ENCODE measurements at places on chromosomes 1 and 21.

GRCh38 chr1:154423304-154423987, 18.3 kb downstream of the IL6R start:
- DNase-seq = no peak

DNA sequence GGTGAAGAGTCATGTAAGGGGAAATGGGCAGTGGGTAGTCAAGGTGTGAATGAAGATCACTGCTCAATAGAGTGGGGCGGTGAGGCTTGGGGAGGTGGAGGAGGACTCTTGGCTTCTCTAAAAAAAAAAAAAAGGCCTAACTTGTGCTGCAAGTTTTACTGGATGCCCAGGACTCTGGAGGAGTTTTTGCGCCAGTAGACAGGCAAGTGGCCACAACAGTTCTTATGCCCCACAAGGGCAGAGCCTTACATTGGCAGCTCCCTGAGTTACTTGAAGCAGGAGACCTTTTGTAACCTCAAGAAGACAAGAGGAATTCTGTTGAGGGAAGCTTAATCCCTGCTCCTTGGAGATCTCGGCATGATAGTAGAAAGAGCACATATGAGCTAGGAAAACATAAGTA, 54.9 kb upstream of the PPP2R5A start:
- DNase-seq = no peak

- DNase-seq = no peak
Observed at GRCh38 chr1:220891224-220892085, 12.2 kb downstream of the HLX start.

DNA sequence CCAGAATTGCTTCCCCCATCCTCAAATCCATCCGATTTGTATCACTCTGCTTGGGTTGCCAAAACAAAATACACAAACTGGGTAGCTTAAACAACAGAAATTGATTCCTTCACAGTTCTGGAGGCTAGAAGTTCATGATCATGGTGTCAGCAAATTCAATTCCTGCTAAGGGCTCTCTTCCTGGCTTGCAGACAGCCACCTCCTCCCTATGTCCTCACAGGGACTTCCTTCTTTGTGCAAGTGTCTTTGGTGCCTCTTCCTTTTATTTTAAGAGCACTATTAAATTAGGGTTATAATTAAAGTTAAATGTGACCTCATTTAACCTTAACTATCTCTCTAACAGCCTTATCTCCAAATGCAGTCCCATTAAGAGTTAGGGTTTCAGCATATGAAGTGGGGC, 112.8 kb downstream of the PLPP3 start:
- no peak for DNase-seq

DNA sequence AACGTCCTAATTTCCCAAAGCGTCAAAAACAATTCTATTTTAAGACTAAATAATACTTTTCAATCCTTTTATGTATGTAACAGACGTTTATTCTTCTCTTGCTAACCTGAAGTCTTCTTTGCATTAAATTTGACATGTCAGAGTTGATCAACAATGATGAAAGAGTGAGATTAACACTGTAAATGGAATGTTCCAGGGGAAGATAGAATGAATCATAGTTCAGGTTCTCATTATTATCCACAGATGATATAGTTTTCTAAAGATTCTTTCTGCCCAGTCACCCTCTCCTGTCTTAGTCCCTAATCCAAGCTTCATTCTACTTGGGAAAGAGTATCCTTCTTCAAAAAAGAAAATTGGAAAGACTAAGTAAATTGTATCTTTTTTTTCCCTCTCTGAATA, 38.9 kb downstream of the SDCCAG8 start:
- no peak for DNase-seq

DNA sequence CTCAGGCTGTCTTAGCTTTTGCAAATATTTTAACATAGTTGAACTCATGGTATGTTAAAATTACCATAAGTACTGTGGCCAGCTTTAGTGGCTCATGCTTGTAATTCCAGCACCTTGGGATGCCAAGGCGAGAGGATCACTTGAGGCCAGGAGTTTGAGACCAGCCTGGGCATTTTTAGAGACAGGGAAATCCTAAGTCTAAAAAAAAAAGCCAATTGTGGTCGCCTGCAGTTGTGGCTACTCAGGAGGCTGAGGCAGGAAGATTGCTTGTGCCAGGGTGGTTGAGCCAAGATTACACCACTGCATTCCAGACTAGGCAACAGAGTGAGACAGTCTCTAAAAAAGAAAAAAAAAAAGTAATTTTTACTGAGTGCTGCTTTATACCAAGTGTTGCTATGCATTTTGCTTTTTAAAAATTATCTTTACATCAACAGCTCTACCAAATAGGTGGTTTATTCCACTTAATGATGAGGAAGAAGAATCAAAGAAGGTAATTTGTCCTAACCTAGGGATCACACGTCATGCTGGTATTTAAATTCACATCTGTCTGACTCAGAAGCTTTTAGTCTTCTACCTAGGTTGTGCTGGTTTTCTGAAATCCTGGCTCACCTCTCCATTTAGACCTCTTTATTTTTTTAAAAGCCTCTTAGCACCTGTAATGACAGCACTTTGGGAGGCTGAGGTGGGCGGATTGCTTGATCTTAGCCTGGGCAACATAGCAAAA, 16.8 kb downstream of the PPP1R12B start:
- DNase-seq = no peak

- no peak for DNase-seq
Observed at GRCh38 chr1:59353453-59353852, 56.6 kb downstream of the FGGY start.

DNA sequence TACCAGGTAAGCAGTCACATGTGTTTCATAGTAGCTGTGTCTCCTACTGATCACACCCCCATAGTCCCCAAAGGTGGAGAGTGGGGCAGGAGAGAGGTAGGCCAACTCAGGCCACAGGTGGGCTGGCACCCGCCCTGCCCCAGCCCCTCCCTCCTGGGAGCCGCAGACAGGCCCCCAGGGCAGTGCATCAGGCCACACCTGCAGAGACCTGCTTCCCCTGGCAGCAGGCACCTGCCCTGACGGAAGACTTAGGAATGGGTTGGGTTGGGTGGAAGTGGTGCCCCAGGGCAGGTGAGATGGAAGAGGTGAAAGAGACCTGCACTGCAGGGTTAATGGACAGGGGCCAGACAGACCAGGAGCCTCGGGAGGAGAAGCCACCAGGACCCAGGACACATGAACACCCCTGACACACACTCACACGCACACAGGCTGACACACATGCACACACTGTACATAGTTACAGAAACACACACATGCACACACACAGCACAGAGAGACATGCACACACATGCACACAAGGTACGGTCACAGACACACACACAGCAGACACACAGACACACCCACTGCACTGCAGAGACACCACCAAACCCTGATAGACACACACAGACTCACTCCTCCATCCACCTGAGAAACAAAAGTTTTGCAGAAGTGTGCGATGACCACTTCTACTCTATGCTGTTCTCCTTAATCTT, 1.7 kb upstream of the COL18A1 start:
- peak; percentile 26 for DNase-seq

DNA sequence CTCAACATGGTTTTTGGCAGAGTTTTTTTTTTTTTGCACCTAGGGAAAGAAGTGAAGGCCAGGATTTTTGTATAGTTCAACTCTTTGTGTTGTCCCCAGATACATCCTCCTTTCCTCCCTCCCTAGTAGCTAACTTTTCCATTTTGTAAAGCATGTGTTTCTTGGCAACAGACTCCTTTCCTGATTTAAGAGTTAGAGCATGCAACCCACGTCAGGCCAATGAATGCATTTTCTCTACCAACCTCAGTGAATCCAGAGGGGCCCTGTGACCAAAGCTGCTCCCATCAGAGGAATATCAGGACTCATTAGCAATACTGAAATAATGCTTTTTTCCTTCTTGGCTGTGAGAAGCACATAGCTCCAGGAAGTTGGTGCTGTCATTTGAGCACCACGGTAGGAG, 287.2 kb downstream of the LMO4 start:
- no peak for DNase-seq

GRCh38 chr1:184532199-184532598, 145.4 kb downstream of the C1orf21 start:
- no peak for DNase-seq

- DNase-seq = no peak
Observed at GRCh38 chr1:220307607-220308006, 35.4 kb upstream of the RAB3GAP2 start.

DNA sequence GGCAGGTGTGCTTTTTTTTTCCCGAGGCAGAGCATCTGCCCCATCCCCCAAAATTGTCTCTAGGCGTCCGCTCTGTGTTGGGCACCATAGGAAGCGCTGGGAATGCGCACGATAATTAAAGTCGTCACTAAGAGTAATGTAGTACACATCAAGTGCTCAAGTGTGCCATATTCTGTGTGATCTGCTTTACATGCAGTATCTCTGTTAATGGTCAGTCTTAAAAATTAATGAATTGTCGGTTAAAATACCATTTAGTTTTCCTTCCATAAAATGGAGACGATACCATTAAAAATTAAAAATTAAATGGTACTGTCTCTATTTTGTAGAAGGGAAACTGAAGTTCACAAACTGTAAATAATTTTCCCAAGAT, 544 bp upstream of the CCT8 start:
- no peak for DNase-seq

- DNase-seq = peak; percentile 20
Observed at GRCh38 chr1:161941726-161942436, 81.8 kb downstream of the OLFML2B start.

GRCh38 chr1:174258148-174258550, 98.8 kb downstream of the RABGAP1L start:
- DNase-seq = peak; percentile 45

- no peak for DNase-seq
Observed at GRCh38 chr1:19354531-19354981, 42.4 kb downstream of the SLC66A1 start.

GRCh38 chr1:54287176-54287650, 87.2 kb downstream of the MRPL37 start:
- peak; percentile 47 for DNase-seq
